Muscle of back (tissue), 13 donors: ENCODE measurements at places on chromosomes 16 and 17.

- DNase-seq = no peak
Measured at GRCh38 chr17:62718429-62718828, 89.7 kb downstream of the MARCHF10 start.

- no peak for DNase-seq
Measured at GRCh38 chr16:54631782-54632181, 298.9 kb upstream of the IRX5 start.

- peak; percentile 72 for DNase-seq
Measured at GRCh38 chr16:21159281-21159951, 942 bp downstream of the LDAF1 start.

DNA sequence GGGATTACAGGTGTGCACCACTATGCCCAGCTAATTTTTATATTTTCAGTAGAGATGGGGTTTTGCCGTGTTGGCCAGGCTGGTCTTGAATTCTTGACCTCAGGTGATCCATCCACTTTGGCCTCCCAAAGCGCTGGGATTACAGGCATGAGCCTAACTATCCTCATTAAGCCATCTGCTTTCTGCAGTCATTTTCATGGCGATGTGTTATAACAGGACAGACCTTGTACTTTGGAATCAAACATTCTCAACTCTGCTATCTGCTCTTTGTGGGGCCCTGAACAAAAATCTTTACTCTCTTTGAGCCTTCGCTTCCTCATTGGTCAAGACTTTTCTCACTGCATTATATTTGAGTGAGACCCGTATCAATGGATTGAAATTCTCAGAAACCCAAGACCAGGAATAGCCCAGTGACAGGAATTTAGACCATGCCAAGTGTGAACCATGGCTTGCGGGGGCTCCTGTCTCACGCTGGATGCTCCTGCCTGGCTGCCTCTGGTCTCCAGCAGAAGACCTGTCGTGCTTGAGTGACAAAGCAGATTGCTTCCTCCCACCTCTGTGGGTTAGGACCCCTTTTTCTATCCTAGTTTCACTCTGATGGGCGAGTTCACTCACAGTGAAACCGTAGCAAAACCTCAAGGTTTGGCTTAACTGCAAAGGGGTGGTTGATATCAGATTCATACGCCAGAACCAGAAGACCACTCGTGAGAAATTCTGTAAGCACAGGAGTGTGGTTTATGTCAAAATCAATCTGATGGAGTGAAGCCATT lies 519.1 kb downstream of the MAF start:
- DNase-seq = no peak

DNA sequence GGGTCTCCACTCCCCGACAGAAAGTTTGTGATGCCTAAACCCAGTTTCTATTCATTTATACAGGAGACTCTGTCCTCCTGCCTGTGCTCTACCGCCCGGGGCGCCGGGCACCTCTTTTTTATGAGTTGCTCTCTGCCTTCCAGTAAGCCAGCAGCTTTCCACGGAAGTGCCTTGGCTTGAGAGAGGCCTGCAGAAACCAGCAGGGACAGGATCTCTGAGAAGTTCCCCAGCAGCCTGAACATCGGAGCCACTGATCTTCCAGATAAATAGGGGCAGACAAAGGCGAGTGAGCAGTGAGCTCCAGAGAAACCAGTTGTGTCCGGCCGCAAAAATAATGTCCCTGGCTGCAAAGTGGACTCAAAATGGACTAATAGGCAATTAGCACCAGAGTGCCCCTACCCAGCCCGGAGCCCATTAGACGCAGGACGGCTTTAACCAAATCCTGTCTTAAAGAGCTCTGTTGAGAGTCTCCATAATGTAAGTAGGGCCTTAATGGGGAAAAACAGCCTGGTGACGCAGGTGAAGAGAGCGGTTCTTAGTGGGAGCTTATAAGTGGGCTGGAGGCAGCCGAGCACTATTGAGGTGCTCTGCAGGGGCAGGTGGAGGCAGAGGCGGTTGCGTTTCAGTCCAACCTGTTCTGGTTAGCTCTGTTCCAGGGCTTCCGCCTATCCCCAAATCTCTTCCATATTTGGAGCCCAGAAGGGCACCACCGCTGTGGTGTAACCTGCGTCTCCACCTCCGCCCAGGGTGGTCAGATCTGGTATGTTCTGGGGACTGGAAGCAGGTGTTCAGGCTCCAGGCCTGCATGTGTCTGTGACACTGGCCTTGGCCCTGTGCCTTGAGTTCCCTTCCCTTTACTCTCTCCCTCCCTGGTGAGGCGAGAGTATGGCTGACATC lies 74.1 kb downstream of the NT5M start:
- no peak for DNase-seq

- DNase-seq = no peak
Measured at GRCh38 chr16:13510425-13511151, 409.4 kb upstream of the ERCC4 start.

DNA sequence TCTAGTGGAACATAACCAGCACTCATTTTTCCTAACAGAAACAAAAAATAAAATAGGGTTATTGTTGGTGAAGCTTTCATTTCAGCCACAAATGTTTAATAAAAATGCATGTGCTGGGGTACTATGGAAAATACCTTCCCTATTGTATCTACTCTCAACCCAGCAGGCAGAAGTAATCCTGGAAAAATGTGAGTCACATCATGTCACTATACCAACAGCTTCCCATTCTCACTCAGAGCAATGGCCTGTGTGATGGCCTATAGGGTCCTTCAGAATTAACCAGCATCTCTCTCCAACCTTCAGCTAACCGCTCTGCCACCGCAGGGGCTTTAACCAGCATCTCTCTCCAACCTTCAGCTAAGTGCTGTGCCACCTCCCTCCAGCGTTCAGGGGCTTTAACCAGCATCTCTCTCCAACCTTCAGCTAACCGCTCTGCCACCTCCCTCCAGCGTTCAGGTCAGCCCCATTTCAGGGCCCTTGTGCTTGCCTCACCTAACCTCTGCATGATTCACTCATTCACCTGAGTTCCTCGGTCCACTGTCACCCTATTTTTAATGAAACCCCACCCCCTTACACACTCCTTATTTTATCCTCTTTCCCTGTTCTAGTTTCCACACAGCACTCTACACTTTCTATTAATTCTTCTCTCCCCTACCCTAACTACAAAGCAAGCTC lies 34.0 kb downstream of the UBE2G1 start:
- DNase-seq = no peak

GRCh38 chr17:74601944-74602572 lies 10.0 kb upstream of the CD300LD start:
- DNase-seq = peak; percentile 32

- DNase-seq = peak; percentile 81
Measured at GRCh38 chr17:7436556-7437368, 1.5 kb downstream of the TMEM102 start.

DNA sequence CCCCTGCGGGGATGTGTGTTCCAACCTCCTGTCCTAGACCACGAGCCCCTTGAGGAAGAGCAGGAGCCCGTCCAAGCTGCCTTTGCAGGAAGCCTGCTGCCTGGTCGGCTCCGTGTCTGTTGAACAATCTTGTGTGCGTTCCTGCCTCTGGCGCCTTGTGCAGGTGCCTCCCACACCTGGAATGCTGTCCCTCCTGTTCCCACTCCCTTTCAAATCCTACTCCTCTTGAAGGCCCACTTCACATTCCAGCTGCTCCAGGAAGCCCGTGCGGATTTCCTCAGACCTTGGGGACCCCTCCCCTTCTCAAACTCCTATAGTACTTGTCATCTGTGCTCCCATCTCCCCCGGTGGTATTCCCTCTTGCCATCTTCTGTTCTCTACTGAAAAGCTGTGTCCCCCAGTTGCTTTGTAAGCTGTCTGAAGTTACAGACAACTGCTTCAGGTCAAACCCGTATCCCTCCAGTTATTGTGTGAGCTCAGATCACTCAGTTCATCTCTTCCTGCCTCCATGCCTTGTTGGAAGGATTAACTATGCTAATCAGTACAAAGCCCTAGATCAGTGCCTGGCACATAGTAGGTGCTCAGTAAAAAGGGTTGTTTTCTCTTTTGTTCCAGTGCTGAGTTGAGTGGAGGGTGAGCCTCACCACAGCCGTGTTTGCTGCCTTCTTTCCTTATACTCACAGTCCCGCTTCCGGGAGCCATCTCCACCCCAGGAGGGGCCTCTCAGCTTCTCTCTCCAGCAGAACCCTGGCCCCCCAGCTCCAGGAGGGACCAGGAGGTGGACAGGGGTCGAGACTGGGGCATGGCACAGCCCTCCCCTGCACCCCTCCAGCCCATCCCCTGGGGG lies 241.8 kb upstream of the CIBAR2 start:
- no peak for DNase-seq

DNA sequence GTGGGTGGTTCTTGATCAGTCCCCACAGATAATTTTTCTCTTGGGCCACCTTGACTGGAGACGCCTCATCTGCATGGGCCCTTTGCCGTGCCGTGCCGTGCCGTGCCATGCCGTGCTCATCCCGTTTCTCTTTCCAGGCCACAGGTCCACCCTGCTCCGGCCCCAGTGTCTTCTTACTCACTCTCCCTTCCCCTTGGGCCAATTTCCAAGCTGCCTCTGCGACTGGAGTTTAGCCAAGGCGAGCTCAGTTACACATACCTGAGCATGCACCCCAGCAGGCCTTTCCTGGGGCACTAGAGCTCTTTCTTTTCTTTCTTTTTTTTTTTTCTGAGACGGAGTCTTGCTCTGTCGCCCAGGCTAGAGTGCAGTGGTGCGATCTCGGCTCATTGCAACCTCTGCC lies 40.5 kb upstream of the MGAT5B start:
- DNase-seq = no peak

GRCh38 chr16:30884760-30885159 lies 9.1 kb downstream of the BCL7C start:
- DNase-seq = no peak

DNA sequence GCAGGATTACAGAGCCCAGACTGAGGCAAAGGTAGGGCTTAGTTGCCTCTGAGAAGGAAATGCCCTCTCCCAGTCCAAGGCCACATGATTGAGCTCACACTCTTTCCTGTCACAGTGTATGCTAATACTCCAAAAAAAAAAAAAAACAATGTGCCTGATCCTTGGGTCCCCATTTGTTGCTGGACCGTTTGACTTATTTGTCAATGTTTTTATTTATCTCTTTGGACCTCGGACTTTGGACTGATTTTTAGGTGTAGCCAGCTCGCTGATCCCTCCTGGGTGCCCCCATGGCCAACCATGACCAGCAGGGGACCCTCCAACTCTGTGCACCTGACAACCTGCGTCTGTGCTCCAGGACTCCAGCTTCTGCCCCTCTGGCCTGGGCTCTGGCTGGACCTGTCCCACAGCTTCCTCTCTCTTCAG lies 622 bp upstream of the CCL16 start:
- DNase-seq = no peak

DNA sequence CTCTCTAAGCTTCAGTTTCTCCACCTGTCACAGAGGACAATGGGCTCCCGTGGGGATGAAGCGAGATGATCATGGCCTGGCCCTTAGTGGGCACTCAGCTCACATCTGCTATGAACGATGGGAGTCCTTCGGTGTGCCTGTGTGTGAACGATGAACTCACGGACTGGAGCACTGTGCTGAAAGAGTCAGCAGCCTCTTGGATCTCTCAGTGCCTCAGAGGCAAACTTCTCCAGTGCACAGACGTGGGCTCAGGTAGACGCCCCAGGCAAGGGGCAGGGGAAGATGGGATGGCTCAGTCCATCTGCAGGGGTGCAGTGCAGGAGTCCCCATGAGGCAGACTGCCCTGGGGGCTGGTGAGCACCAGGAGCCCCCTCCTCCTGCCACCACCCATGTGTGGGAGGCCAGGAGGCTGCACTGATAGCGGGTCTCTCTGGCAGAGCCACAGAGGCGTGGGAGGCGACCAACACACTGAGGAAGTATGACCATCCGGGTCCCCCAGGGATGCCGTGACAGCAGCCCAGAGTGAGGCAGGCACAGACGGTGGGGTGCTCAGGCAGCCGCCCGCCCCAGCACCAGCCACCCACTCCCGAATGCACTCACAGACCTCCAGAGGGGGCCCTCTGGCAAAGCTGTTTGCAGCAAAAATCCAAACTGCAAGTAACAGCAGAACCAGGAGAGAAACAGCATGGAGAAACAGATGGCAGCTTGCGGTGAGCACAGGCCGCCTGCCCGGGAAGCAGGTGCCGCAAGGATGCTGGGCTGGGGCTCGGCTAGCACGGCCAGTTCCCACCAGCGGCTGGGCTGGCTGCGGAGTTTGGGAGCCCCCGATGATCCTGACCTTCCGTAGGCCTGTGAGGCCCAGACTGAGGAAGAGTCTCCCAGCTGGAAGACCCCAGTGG lies 82.7 kb downstream of the RPH3AL start:
- DNase-seq = no peak

DNA sequence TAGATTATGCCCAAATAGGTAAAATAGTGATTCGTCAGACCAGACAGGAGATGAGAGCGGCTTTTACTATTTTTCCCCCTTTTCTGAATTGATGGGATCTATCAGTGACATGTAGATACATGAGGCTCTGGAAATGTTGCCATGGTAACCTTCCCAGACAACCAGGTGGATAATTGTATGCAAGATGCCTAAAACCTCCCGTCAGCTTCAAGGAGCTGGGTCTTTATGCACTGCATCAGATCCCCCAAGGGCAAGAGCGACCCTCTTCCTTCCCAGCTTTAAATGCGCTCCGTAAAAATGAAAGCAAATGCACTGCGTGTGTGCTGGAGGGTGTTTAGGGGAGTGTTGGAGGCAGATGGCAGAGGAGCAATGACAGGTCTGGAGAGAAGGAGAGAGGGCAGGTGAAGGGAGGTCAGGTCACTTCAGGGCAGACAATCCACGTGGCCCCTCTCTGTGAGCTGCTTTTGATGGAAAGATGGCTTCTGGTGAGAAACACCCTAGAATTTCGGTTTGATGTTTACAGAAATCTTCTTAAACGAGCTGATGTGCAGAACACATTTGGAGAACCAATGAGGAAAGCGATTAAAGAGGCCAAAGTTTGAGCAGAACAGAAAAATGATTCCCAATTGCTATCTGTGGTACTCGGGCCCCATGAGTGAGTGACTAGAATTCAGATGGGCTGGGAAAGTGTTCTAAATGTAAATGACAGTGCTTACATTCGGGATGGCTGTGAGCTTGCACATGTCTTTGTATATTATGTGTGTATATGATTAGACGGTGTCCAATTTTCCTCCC lies 461.7 kb upstream of the HSBP1 start:
- DNase-seq = no peak

DNA sequence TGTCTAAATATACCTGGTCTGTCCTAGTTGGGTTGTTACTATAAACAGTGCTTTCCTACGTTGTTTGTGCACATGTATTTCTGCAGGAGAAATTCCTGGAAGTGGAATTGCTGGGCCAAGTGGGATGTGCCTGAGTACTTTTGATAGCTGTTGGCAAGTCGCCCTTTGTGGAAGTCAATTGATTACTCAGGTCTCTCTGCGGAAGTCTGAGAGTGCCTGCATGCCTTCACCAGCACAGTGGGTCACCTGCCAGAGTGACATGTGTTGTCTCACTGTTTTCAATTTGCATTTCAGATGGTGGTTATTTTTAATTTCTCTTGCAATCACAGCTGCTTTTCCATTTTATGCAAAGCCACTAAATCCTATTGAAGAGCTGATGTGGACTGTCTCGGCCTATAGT lies 2.3 kb upstream of the MVD start:
- DNase-seq = no peak

DNA sequence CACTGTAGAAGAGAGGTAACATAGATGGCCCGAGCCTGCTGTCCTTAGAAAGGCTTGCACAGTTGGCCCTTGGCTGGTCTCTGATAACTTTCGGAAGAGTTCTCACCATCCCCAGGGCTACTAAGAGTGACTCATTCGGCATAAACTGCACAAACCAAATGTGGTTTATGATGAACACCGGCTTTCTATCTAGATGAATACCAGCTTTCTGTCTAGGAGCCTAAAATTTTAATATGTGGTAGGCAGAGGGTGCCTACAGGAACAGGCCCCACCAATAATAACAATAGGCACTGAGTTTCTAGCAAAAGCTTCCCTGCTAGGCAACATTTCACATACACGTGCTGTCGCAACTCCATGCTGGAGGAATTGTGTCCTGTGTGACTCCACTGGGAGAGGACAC lies 15.4 kb downstream of the CNOT1 start:
- DNase-seq = no peak
